ENCODE measurements at places on chromosomes 12 and 14.

- no peak for DNase-seq
These were observed 37.9 kb downstream of the SOX5 start for GRCh38 chr12:23911574-23911973.

- DNase-seq: no peak
These were observed 3.4 kb downstream of the CHGA start for GRCh38 chr14:92926180-92926845.

DNA sequence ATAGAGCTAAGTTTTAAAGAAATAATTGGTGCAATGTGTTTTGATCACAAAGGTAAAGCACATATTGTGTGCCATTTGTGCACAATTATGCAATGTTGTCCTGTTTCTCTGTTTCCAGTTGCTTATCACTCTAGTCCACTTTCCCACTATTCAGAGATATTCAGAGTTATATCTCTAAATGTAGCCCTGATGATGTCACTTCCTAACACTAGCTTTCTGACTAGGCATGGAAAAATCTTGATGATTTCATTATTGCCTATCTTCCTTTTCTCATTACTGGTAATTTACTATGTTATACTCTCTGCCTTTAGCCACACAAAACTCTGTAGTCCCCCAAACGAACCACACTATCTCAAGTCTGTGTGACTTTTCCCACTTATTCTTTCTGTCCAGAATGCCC is 221.2 kb downstream of the TRHDE start:
- no peak for DNase-seq

GRCh38 chr12:42760550-42760949 is 171.0 kb upstream of the PRICKLE1 start:
- DNase-seq: no peak

GRCh38 chr12:106714926-106715325 is 59.6 kb upstream of the RIC8B start:
- no peak for DNase-seq

DNA sequence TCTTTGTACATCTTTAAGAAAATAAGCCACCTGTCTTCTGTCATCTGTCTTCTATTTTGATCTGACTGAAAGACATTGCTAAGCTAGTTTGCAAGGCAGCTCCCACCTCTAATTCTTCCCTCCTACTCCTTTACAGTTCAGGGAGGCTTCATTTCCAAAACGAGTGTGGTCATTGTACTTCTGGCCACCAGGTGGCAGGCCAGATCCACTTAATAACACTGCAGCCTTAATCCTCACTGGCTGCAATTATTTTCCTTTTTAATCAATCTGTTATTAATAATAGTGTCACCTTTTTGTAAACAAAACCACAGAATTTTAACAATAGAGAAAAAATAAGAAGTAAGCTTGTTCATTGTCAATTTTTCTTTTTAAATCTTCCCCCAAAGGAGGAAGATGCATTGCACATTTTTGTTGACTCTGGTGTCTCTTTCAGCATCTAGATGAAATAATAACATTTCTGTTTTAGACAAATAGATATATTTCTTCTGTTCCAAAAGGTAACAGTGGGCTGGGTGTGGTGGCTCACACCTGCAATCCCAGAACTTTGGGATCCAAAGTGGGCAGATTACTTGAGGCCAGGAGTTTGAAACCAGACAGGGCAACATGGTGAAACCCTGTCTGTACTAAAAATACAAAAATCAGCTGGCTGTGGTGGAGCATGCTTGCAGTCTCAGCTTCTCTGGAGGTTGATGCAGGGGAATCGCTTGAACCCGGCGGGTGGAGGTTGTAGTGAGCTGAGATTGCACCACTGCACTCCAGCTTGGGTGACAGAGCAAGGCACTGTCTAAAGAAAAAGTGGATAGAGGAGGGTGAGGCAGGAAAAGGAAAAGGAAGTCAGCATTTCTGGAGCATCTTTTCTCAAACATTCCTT is 23.3 kb downstream of the GABARAPL1 start:
- peak; percentile 44 for DNase-seq

DNA sequence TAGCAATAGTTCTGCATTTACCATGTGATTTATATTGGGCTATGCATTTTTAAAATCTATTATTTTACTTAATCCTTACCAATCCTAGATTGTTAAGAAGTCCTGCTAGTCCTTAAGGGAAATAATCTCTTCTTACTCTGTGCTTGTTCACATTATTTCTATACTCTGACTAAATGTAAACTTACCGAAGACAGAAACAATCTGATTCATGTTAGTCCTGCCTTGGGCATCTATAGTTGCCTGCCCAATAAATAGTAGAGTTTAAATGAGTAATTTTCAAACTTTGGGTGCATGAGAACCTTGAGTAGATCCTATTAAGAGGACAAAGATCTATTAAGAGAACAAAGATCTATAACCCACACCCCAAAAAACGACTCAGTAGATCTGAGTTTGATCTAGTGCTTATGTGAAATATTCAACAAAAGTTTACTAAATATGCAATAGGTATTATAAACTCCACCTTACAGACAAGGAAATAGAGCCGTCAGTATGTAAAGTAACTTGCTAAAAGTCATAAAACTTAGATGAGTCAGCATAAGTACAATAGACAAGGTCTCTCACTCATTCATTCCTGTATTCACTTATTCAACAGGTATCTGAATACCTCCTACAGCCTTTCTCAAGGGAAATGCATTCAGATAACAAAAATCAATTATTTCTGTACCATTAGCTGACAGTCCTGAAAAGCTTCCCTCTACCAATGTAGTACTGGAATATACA is 127.6 kb downstream of the PAWR start:
- DNase-seq: no peak

All from astrocyte of the spinal cord (primary cell).